ENCODE measurements at places on chromosomes 2 and 18. TPM values are rescaled to one million over a fixed set of nuclear protein-coding genes. Genes with fewer than 3 reads are reported as not detected.

Gene WDPCP
- total RNA-seq, result 7.1 TPM

Gene NEU4
- 1.1 TPM for total RNA-seq

Gene CFAP65
- total RNA-seq, result 1.3 TPM

Gene CDH19
- total RNA-seq, result not detected

Gene ABCB11
- total RNA-seq, result 0.04 TPM

Gene BCL2
- 1.4 TPM for total RNA-seq

Gene VWC2L
- total RNA-seq, result not detected

Gene SCG2
- not detected for total RNA-seq

Gene SH3YL1
- 37.4 TPM for total RNA-seq

Gene NHEJ1
- 19.7 TPM for total RNA-seq

DNA sequence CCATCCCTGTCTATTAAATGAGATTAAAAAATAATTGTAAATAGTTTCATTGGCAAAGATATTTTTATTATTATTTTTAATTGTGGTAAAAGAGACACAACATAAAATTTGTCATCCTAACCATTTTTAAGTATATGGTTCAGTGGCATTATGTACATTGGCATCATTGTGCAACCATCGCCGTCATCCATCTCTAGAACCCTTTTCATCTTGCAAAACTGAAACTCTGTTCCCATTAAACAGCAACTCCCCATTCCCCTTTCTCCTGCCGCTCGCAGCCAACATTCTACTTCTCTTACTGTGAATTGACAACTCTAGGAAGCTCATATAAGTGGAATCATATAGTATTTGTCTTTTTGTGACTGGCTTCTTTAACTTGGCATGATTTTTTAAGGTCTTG lies 25.3 kb downstream of the LAMA3 start:
- DNase-seq, result no peak

DNA sequence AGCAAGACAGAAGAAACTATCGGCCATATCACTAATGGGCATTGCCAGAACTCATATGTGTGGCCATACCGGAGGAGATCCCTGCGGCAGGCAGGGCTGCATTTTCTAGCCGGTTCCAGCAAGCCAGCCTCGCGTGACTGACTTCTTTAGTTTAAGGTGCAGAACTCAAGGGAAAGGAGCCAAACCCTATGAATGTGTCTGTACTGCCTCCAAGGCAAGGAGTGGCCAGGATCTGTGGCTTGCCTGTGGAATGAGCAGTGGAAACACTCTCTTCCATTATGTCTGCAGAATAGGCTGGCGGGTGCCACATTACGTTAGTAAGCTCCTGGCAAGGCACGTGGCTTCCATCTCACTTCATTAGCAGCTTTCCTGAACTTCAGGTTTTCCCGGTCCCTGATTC lies 137.6 kb downstream of the ATL2 start:
- no peak for DNase-seq

- DNase-seq, result no peak
Measured at GRCh38 chr2:16016282-16016681, 75.9 kb downstream of the MYCN start.

DNA sequence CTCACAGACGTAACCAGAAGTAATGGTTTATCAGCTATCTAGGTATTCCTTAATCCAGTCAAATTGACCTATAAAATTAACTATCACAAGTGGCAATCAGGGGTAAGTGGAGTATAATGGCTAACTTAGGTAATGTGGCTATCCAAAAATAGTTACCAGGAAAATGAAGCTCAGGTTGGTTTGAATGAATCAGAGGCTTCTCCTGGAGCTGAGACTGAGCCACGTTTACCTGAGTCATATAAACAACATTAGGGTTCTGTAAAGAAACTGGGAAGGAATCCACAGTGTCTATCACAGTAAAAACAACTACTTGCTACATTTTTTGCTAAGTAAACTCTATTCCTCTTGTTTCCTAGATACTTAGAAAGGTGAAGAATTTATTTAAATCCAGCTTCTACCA lies 236.0 kb upstream of the SPHKAP start:
- no peak for DNase-seq

- DNase-seq, result no peak
Measured at GRCh38 chr18:48317781-48318381, 91.3 kb downstream of the ZBTB7C start.

- DNase-seq, result no peak
Measured at GRCh38 chr18:44035554-44035953, 645.1 kb upstream of the SETBP1 start.

DNA sequence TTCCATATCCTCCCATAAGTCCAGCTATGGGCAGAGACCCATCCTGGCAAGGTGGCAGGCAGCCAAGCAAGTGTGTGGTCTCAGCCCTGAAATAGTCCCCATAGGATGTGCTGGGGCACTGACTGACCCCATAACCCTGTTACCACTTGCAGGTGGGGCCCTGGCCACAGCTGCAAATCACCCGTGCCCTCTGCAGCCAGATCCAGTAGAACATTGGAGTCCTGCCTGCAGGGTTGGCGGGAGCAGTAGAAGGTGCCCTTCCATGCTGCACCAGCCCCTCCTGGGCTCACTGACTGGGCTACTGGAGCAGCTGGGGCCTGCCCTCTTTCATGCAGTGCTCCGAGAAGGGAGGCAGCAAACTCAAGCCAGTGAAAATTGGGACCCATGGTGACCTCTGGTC lies 112.6 kb upstream of the MCFD2 start:
- no peak for DNase-seq

DNA sequence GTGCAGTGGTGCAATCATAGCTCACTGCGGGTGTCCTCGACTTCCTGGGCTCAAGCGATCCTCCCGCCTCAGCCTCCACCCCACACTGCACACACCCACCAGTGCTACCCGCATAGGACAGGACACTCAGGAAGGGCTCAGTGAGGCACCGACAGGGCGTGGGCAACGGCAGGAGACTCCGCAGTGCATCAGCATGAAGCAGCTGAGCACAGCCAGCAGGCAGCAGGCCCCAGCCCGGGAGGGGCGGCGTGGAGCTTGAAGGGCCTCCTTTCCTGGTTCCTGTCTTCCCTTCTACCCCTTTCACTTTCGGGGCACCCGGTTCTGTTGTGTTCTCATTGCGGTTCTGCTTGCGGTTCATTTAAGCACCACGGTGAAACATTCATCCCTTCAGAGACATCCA lies 89.8 kb downstream of the ZNF516 start:
- peak; percentile 17 for DNase-seq

GRCh38 chr2:224393157-224393872 lies 8.6 kb downstream of the FAM124B start:
- no peak for DNase-seq

GRCh38 chr2:211035548-211036185 lies 479.3 kb downstream of the CPS1 start:
- no peak for DNase-seq

Data from endodermal cell (in vitro differentiated cells).